ENCODE measurements at places on chromosomes 5 and 9.
A peak's percentile ranks its signal among the peaks of the same experiment; 100 is the strongest.

- DNase-seq: no peak
Measured at GRCh38 chr5:154059583-154059982, 20.8 kb downstream of the MFAP3 start.

DNA sequence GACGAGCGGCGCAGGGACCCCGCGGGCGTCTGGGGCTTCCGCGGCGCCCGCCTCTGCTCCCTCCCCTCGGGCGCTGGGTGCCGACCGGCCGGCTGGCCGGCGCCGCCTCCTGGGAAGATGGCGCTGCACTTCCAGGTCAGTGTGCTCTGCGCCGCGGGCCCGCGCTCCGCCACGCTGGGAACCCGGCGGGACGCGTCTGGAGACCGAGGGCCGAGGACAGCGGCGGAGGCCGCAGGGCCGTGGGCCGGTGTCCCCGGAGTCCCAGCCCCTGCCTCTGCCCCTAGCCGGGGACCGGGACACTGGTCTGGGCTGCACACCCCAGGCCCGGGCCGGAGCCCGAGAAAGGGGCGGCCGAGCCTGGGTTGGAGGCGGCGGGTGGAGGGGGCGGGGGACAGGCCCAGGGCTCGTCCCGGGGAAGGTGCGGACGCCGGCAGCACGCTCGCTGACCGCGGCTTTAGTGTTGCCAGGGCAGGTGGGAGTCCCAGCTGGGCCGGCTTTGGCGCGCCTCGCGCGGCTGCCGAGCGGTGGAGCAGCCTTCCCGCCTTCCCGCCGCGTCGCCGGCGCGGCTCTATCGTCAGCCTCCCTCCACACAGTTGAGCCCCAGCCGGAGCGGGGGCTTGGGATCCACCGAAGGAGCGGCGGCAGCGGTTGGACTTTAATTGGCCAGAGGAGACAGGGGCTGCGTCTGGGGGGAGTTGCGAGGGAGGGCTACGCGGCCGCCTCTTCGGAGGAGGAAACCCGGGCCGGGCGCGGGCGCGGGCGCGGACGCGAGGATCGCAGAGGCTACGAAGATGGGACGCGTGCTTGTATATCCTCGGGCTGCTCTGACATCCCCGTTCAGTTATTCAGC, at the start of gene RANBP17:
TSS of gene RANBP17 (plus strand) at position 102 of the 850 bp plus-strand sequence.
- peak; percentile 63 for DNase-seq

- no peak for DNase-seq
Measured at GRCh38 chr5:66323529-66323895, 179.4 kb downstream of the SREK1 start.

DNA sequence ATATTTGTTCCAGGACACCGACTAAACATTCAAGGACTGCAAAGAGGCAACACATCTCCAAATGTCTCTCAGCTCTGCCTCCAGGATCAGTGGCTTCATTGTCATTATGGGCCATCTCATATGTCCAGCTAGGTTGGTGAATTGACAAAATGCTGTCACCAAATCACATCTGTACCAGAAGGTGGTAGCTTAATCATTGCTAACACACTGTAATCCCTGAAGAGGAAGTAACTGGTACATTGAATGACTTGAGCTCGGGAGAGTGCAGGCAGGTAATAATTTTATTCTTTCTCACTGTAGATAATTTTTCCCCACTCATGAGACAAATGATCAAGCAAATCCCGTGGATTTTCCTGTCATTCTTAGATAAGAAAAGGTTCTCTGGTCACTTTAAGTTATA, 169.8 kb downstream of the SEMA6A start:
- peak; percentile 22 for DNase-seq

DNA sequence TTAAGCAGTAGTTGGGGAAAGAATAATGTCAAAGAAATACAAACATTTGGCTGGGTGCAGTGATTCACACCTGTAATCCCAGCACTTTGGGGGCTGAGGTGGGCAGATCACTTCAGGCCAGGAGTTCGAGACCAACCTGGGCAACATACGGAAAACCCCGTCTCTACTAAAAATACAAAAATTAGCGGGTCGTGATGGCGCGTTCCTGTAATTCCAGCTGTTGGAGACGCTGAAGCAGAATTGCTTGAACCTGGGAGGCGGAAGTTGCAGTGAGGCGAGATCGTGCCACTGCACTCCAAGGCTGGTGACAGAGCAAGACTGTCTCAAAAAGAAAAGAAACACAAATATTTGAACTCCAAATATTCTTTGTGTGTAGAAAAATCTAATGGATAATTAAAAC, 4.7 kb downstream of the MATR3 start:
- DNase-seq: no peak

GRCh38 chr9:111910428-111910827, 13.8 kb downstream of the UGCG start:
- DNase-seq: no peak

- no peak for DNase-seq
Measured at GRCh38 chr5:154943527-154943926, 2.7 kb downstream of the MRPL22 start.

GRCh38 chr5:174690271-174690670, 34.1 kb upstream of the MSX2 start:
- DNase-seq: peak; percentile 15

GRCh38 chr5:57675236-57675635, 192.6 kb upstream of the ACTBL2 start:
- no peak for DNase-seq
